SW 1271 (cell line): ENCODE measurements at places on chromosomes 2 and 18.
A peak's percentile ranks its signal among the peaks of the same experiment; 100 is the strongest.

- no peak for DNase-seq
These were observed 23.3 kb upstream of the MAPRE3 start for GRCh38 chr2:26946841-26947784.

DNA sequence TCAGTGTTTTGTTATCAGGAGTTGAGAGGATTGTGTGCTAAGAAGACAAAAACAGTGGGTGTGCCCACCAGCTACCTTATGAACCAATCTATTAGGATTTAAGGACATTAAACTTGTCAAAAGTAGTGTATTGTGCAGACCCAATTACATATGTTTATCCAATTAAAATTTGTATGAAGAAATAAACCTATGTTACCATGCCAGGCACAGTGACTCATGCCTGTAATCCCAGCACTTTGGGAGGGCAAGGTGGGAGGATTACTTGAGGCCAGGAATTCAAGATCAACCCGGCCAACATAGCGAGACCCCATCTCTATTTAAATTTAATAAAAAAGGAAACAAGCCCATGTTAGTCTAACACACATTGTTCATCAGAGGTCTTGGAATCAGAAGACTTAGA, 162.2 kb downstream of the IRS1 start:
- DNase-seq, result no peak

- no peak for DNase-seq
These were observed 80.5 kb upstream of the HPCAL1 start for GRCh38 chr2:10221976-10222870.

GRCh38 chr2:1584691-1585485, 159.4 kb downstream of the PXDN start:
- no peak for DNase-seq

- no peak for DNase-seq
These were observed 176.7 kb downstream of the NRP2 start for GRCh38 chr2:205858881-205859441.

DNA sequence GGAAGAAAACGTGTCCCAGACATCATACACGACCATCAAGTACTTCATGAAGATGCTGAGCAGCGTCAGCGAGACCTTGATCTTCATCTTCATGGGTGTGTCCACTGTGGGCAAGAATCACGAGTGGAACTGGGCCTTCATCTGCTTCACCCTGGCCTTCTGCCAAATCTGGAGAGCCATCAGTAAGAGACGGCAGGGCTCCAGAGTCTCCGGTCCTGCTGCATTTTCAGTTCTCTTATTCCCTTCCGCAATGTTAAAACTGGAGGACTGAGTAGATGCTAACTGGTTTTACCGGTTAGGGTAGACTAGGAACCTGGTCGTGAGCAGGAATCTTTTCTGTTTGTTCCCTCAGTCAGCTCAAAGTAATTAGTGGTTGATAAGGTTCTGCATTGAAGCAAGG, 32.3 kb downstream of the SLC9A4 start:
- no peak for DNase-seq

- DNase-seq, result no peak
These were observed 125.3 kb downstream of the ZFP36L2 start for GRCh38 chr2:43100883-43101662.

- no peak for DNase-seq
These were observed 189.1 kb downstream of the UBE2E3 start for GRCh38 chr2:181169503-181169902.

DNA sequence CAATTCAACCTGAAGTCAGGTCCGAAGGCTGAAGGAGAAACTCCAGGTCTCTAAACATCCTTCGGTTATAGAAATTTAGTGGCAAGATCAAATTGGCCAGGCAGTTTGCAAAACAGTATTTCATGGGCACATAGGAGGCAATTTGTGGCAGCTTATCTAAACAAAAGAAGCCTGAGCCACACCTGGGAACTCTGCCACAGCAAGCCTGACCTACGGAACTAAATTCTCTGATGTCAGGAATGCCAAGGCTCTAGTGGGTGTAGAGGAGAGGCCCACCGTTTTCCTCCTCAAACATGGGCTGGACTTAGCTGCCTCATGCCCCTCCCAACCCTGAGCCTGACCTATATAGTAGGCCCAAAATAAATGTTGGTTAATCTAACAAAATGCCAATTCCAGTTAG, 16.0 kb downstream of the SATB2 start:
- no peak for DNase-seq

- no peak for DNase-seq
These were observed 71.4 kb upstream of the TMEM87B start for GRCh38 chr2:111983478-111984212.

DNA sequence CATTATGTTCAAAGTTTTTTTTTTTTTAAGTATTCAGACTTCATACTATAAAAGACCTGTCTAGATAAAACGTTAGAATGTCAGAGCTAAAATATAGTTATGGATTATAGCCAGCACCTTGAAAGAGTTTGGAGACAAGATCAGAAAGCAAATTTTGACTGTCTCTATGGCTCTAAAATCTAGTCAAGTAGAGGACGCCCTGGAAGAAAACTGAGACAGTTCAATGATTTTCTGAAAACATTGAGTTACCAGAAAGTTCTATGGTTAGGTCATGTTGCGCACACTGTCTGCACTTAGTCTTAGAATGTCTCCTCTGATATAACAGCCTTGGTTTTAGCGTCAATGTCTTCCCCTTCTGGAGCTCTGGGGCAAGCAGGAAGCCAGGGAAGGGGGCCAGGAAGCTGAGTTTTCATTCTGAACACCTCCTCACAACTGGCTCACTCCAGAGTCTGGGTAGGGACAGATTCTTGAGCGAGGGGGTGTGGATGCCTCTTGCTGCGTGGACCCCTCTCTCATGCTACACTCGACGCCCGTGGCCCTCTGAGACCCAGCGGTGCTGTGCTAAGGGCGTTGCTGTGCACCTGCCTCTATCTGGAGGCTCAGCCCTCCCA, 99.5 kb downstream of the RNF144A start:
- DNase-seq, result no peak

DNA sequence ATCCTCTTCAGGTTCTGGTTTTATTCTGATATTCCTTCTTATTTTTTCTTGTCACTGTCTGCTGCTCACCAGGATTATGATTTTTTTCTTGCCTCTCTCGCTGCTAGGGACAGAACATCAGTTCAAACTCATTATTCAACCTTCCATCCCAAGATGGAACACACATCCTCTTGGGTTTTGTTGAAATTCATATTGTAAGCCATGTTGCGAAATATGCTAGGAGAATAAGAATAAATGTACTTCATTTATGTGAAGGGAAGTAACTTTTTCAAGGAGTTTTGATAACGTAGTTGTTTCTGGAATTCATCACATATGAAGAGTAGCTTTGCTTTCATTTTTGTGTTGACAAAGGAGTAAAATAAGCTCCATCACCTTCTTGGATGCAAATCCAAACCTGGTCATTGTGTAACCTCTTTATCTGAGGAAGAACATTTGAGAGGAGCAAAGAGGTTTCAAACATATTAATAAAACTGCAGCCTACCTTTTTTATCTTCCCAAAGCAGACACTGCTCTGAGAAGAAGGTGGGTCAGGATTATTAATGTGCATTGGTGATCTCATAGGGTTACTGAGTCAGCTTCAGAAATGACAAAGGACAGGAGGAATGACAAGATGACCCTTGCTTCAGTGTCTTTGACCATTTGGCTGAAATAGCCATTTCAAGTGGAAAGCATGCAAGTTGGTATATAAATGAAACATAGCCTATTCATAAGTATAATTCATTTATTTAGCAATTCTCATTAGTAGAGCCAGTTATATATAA, 280.0 kb downstream of the GULP1 start:
- DNase-seq, result no peak

DNA sequence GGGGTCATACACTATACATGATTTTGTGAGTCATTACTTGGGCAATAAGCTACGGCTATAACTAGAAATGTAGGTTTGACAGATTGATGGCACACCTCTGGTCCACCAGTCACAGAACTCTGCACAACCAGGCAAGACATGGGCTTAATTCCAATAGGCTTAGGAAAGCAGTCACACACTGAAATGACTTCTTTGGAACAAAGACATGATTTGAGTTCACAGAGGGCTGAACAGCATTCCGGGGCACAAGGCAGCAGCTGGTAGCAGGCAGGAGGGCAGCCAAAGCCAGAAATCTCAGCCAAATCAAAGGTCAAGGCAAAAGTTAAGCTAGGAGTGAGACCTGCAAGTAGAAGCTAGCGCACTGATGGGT, 27.4 kb downstream of the FABP1 start:
- no peak for DNase-seq

- DNase-seq, result no peak
These were observed 118.7 kb upstream of the CNTNAP5 start for GRCh38 chr2:123906361-123906760.

DNA sequence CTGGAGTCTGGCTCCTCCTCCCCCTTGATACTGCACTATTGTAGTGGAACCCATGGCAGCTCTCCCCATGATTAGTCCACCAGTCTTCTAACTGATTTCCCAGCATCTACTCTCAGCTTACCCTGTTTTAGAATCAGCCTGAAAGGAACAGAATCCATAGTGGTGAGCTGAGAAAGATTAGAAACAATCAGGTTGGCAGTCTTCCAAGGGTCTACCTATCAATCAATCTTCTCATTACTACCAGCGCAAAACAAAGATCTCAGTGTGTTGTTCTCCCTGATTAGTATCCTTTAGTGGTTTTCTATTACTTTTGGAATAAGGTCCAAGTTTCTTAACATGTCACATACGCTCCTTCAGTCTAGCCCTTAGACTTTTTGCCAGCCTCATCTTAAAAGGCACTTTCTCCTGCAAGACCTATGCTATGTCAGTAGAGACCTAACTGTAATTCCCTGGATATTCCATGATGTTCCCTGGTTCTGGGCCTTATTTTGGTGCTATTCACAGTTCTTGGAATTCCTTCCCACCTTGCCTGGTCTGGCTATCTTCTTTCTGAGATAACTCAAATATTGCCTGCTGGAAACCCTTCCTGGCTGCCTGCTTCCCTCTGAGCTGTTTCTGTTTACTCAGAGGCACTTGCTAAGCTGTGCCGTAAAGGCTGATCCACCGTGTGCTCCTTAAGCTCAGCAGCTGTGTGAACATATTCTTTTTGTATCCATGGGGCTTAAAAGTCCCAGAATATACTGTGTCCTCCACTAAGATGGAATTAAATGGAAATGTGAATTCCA, 32.6 kb downstream of the LAMA3 start:
- DNase-seq, result no peak

- no peak for DNase-seq
These were observed 559 bp downstream of the MYL12A start for GRCh38 chr18:3248062-3248657.

DNA sequence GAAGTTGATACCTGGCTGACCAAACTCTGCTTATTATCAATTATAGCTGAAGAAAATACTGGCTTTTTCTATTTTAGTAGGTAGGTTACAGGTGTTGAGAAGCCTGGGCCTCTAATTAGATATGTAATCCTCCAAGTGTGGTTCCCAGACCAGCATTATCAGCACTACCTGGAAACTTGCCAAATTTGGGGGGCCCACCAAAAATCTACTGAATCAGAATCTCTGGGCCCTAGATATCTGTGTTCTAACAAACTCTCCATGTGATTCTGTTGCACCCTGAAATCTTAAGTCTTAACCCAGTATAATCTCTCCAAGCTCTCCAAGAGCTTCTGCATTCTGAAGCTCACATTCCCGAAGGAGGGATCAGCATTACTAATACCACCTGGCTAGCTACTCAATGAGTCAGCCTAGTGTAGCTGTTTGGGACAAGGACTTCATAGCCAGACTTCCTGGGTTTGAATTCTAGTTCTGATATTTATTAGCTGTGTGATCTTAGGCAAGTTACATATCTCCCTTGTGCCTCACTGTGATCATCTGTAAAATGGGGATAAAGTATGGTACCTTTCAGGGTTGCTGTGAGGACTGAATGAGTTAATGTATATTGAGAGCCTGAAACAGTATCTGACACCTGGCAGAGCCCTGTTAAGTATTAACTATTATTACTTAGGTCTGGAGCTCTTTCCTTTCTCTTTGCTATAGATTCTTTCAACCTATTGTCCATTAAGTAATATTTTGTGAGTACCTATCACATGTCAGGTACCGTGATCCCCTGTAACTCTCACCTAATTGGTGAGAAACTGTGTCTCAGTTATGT, 94.1 kb upstream of the CD302 start:
- DNase-seq, result peak; percentile 19

DNA sequence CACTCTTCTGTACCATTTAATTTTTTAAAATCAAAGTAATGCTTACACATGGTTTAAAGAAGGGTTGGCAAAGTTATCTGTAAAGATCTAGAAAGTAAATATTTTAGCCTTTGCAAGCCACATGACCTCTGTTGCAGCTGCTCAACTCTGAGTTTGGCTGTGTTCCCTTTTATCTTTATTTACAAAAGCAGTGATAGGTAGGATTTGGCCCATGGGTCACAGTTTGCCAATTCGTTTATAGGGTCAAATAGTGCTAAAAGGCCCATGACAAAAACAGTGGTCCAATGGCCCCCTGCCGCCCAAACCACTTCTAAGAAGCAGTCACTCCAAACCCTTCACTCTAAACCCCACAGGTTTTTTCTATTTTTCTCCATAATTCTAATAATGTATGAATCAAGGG, 124.8 kb downstream of the PARD3B start:
- no peak for DNase-seq

GRCh38 chr18:71743634-71744033, 800.5 kb downstream of the CBLN2 start:
- no peak for DNase-seq

DNA sequence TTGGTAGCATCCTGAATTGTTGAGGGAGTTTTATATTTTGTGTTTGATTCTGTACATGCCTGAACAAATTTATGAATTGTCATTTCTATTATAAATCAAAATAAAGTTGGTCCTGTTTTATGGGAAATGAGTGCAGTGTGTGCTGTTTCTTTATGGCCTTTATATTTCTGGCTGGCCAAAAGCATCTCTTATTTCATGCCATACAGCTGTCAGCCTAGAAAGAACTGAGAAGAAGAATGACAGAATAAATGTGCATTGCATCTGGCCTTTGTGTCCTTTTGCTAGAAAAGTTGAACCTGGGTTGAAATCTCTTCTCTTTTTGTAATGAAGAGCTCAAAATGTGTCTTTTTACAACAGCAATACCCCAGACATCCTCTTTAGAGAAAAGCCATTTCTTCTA, 474.7 kb upstream of the LRATD1 start:
- DNase-seq, result no peak

DNA sequence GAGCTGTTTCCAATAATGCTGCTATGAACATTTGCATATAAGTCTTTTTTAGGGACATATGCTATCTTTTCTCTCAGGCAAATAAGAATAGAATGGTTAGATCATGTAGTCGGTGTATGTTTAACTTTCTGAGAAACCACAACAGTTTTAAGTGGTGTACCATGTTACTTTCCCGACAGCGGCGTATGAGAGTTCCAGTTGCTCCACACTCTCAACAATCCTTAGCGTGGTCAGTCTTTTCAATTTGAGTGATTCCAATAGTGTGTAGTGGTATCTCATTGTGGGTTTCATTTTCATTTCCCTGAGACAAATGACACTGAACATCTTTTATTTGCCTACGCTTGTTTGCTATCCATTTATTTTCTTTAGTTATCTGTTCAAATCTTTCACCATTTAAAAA, 149.5 kb downstream of the ACOXL start:
- DNase-seq, result no peak

GRCh38 chr2:192499476-192499875, 304.7 kb upstream of the TMEFF2 start:
- DNase-seq, result no peak
